ENCODE measurements at places on chromosomes 4 and X. TPM values are rescaled to one million over a fixed set of nuclear protein-coding genes. Genes with fewer than 3 reads are reported as not detected.

The NEUROG2 gene
- total RNA-seq = not detected

The BCLAF3 gene
- total RNA-seq = 4.5 TPM

The RAB39B gene
- 13.4 TPM for total RNA-seq

The PDGFRA gene
- 0.41 TPM for total RNA-seq

- no peak for DNase-seq
Observed at GRCh38 chrX:50815120-50815519, 1.1 kb upstream of the SHROOM4 start.

DNA sequence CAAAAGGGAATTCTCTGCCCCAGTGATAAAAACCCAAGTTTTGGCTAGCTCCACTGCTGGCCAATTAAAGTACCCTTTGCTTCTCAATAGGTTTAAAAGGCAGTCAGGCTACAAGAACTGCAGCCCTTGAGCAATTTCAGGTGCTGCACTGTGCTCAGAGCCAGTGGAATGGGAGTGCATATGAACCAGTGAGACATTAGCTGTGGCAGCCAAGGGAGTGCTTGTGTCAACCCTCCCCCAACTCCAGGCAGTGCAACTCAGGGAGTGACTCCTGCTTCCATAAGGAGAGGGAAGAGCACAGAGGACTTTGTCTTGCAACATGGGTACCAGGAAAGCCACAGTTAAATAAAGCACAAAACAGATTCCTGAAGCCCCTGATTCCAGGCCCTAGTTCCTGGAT is 61.6 kb upstream of the VAMP7 start:
- DNase-seq = no peak

DNA sequence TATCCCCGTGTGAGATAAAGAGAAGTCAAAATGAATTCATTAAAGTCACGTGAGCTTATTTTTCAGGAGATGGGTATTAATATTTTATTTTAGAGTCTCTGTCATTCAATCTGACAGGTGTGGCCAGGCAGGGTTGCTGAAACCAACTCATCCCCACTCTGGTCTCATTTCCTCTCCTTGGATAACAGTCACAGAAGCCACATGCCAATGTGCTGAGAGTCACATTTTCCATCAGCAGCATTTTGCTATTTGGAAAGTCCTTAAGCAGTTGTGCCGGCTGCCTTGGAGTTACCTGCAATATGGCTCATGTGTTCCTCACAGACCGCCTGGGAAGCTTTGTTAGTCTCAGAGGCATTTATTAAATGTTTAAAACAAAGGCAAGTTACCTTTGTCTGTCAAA is 302.3 kb downstream of the DCHS2 start:
- DNase-seq = no peak

- DNase-seq = no peak
Observed at GRCh38 chrX:19642241-19643109, 127.2 kb upstream of the MAP3K15 start.

DNA sequence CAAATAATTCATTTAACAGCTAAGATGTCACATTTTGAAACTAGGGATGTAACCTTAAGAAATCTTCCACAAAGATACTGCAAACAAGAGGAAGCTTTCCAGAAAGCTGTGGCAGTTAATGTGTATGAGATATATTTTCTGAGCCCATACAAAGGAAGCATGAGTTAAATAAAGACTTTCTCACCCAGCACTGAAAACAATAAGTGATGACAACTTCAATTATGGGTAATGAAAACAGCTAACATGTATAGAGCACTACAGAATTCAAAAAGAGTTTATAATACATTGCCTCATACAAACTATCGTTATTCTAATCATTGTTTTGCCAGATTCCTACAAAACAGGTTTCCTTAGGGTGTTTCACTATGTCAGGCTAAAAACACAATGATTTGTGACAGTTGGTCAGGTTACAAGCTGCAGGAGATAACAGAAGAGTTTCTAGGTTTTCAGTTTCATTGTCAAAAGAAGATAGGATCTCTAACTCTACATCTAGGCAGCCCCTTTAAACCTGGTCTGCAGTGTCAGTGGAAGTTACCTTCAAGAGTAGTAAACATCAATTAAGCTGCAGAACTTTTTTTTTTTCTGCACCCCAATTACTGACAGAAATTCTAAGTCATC is 618.1 kb upstream of the ADGRL3 start:
- no peak for DNase-seq

DNA sequence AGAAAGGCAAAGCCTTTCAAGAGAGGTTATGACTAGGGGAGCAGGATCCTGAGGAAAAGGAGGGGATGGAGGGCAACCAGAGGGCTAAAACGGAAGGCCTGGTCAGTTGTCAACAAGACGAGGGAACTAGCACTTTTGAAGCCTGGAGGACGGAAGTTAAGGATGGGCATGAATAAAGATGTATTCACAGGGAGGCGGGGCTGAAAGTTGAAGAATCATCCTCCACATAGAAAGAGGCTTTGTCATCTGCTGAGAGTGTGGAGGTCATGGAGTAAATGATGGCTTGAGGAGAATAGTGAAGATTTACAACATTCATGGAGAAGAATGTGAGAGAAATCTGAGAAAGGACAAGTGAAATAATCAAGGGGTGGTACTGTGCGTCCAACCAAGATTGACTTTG is 137.5 kb downstream of the MAGEB17 start:
- DNase-seq = no peak

DNA sequence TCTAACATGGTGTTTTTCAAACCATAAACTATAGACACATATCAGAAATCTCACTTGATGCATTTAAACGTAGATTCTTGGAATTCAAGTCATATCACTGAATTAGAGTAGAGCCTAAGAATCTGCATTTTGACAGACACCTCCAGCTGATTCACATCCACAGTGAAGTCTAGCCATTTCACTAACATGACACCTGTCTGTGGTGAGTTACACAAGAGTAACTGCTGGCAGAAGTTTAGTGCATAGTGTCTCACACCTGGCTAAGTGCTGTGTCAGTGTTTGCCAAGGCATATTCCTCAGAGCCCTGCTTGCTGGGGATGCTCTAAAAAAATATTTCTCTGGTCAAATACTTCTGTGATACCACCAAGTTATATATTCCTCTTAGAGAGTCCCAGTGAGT is 237.5 kb upstream of the DIAPH2 start:
- no peak for DNase-seq

DNA sequence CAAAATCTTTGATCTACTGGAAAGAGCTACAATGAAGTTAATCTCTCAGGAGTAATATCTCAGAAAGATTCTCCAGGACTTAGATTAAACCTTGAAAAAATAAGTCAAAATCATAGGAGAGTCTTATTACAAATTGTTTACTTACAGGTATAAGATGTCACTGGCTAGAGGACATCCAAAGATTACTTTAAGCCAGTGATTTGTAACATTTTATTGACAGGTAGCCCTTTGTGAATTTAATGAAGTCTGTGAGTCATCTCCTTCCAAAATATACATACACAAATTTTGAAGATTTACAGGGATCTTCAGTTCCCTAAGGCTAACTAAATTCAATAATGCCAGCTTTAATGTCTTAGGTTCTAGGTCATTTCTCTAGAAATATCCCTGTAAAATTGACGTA is 359.7 kb downstream of the EPHA5 start:
- DNase-seq = no peak

DNA sequence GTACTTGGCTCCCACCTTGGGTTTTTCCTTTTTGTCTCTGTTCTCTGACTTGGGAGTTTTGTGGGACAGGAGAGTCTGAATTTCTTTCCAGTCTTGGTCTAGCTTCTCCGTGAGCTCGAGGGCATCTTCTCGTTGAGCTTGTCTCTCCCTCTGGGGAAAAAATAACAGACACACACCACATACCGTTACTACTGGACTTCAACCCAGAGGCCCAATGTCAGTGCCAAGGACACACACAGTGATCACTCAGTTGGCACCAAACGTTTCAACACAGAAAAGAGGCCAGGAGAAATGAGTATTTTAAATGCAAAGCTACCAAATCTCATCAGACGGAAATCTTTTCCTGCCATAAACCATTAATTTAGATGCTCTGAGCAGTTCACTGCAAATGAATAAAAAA is 9.7 kb downstream of the NOP14 start:
- DNase-seq = no peak
